Metanephros (tissue), 2 donors: ENCODE measurements at places on chromosomes 7 and 10. TPM values are rescaled to one million over a fixed set of nuclear protein-coding genes. Genes with fewer than 3 reads are reported as not detected.

The ZNF775 gene
- total RNA-seq, result 11.6 TPM

The CALHM3 gene
- not detected for total RNA-seq

The DENND11 gene
- 22.2 TPM for total RNA-seq

The ATP6V0A4 gene
- total RNA-seq, result 57.6 TPM

The GRM3 gene
- 0.18 TPM for total RNA-seq

The SLC18A3 gene
- not detected for total RNA-seq
